Stomach (tissue), 19 donors: ENCODE measurements at places on chromosomes 7 and 10. TPM values are rescaled to one million over a fixed set of nuclear protein-coding genes. Genes with fewer than 3 reads are reported as not detected.

DNA sequence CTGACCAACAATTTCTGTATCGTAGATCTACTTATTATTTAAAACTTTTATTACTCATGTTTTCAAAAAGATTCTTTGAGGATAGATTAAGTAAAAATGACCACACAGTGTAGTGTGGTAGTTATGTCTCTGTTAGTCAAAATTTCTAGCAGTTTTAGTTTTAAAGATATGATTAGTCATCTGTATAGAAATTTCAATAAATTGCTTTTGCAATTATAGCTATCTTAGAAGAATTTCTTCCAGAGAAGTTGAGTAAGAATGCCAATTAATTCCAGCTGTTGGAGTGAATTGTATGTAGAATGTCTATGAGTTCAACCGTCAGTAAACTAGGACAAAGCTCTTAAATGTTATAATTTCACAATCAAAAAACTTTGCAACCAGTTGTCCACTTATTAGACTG is 229.7 kb downstream of the CDK14 start:
- no peak overlapping the region for H3K4me3 ChIP-seq
- H3K36me3 ChIP-seq = no peaks in the 10 kb centered on the region
- H3K27ac ChIP-seq = no peak overlapping the region
- peaks cover 12% of the 10 kb centered on the region for H3K4me1 ChIP-seq

- H3K4me3 ChIP-seq = no peak overlapping the region
- no peaks in the 10 kb centered on the region for H3K27me3 ChIP-seq
- peak; percentile 2 for DNase-seq
- no peaks in the 10 kb centered on the region for H3K36me3 ChIP-seq
- H3K4me1 ChIP-seq = no peaks in the 10 kb centered on the region
Observed at GRCh38 chr7:13236026-13236425, 548.6 kb downstream of the ARL4A start.

Gene PROSER2
- 15.2 TPM for total RNA-seq

GRCh38 chr7:157513682-157514081 is 176.9 kb downstream of the DNAJB6 start:
- H3K27ac ChIP-seq = no peak overlapping the region
- no peak overlapping the region for H3K4me3 ChIP-seq
- no peaks in the 10 kb centered on the region for H3K36me3 ChIP-seq
- no peak for DNase-seq
- peaks cover 12% of the 10 kb centered on the region for H3K27me3 ChIP-seq

DNA sequence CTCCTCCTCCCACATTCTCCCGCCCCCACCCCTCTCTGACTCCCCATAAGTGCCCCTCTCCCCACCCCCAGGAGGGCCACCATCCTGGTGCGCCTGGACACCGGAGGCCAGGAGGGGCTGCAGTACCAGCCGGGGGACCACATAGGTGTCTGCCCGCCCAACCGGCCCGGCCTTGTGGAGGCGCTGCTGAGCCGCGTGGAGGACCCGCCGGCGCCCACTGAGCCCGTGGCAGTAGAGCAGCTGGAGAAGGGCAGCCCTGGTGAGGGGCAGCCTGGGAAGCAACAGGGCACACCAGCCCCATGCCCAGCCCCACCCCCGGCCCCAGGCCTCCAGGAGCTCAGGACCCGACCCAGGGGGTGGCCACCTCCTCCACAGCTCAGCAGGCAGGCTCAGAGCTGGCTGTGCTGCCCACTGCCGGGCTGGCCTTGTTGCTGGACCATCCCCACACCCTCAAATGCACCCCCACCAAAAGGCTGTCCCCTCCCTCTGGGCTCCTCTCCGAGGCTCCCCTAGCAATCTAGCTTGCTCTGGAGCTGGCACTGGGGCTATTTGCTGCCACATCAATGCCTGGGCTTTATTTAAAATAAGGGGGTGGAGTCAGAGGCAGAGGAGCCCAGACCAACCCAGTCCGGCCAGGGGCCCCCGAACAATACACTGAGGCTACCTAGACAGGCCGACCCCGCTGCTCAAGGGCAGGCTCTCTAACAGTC is 14.8 kb downstream of the ATG9B start:
- no peak overlapping the region for H3K27ac ChIP-seq
- DNase-seq = no peak
- H3K4me1 ChIP-seq = peaks cover 14% of the 10 kb centered on the region
- no peaks in the 10 kb centered on the region for H3K36me3 ChIP-seq
